ENCODE measurements at places on chromosomes 5 and 9. TPM values are rescaled to one million over a fixed set of nuclear protein-coding genes. Genes with fewer than 3 reads are reported as not detected.

The HTR1A gene
- not detected for total RNA-seq

The GRIA1 gene
- 0.29 TPM for total RNA-seq

The IL33 gene
- total RNA-seq = 25.9 TPM

DNA sequence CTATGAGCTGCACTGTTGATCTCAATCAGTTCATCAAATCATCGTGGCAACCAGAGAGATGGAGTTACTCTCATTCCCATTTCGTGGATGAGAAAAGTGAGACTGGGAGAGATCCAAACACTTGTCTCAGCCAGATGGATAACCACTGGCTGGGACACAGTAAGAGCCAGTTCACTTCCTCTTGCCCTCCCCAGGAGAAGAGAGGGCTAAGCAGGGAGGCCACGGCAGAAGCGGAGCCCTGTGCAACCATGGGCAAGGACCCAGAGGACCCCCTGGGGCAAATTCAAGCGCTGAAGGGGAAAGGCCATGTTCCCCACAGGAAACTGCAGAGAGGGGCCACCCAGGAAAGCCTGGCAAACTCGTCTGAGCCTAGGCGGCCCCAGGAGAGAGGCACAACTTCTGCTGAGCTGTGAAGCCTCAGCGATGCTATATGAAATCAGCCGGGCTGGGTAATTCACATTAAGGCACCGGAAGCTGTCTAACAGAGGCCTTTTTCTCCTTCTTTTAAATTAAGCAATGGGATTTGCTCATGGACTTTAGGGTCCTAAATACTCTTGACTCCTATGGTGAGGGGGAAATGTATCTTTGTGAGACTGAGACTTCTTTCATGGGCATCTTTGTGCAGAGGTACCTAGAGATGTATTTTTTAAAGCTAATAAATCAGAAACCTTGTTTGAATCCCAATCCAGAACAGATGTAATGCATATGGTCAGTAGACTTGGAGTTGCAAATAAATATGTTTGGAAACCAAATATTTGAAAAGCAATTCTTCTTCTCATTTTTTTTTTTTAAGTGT is 137.1 kb upstream of the SMIM23 start:
- DNase-seq = no peak

DNA sequence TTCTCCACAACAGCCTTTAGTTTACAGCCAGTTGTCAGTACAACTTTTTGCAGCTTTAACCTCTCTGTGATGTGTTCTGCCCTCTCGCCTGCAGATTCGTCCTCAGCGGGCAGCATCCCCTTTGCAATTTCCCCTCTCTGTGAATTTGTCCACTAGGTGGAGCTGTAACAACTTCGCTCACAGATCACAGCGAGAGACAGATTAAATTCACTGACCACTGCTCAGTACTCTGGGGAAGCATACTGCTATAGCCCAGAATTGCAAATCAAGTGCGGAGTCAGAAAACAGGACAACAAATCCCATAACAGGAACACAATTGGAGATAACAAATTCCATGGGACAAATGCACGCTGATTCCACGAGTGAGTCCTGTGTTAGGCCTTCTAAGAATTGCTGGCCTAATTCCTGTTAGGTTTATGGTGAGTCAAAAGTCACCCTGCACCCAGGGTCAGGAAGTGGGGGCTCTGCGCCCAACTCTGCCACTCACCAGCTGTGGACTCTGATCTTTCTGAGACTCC is 2124.9 kb downstream of the MAT2B start:
- DNase-seq = peak; percentile 30

The PPP3R2 gene
- not detected for total RNA-seq

DNA sequence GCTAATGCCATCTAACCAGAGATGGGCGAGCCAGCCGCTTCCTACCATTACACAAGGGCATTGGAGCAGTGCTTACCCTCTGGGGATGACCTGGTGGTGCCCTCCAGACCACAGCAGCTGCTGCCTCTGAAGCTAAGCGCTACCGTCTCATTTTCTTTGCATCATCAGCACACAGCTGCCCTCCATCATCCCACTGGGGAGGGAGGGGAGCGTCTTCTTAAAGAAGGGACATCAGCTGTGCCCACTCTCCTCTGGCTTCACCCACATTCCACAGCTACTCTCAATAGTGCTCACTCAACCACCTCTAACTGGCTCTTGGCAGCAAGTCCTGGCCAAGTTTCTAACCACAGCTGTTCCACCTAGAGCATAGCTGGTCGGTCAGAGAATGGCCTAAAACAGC is 503.4 kb downstream of the NFIB start:
- DNase-seq = no peak

GRCh38 chr9:132094314-132094791 is 14.7 kb upstream of the MED27 start:
- DNase-seq = peak; percentile 4

GRCh38 chr9:99936947-99937587 is 30.6 kb downstream of the STX17 start:
- no peak for DNase-seq

DNA sequence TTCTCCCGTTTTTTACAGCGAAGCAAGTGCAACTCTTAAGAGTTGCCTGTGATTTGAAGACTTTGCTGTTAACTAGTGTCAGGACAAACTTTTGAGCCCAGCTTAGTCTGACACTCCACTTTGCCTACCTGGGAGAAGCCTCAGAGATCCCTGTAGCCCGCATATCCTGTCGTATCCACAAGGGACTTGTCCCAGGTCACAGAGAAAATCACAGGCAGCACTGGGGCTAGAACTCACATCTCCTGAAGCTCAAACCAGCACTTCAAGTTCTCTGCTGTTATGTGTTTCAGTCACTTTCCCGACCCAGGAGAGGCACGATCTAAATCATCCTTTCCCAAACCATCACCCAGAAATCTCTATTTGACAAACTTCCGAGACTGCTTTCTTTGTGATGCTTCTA is 584.5 kb downstream of the ACTL7B start:
- peak; percentile 20 for DNase-seq

DNA sequence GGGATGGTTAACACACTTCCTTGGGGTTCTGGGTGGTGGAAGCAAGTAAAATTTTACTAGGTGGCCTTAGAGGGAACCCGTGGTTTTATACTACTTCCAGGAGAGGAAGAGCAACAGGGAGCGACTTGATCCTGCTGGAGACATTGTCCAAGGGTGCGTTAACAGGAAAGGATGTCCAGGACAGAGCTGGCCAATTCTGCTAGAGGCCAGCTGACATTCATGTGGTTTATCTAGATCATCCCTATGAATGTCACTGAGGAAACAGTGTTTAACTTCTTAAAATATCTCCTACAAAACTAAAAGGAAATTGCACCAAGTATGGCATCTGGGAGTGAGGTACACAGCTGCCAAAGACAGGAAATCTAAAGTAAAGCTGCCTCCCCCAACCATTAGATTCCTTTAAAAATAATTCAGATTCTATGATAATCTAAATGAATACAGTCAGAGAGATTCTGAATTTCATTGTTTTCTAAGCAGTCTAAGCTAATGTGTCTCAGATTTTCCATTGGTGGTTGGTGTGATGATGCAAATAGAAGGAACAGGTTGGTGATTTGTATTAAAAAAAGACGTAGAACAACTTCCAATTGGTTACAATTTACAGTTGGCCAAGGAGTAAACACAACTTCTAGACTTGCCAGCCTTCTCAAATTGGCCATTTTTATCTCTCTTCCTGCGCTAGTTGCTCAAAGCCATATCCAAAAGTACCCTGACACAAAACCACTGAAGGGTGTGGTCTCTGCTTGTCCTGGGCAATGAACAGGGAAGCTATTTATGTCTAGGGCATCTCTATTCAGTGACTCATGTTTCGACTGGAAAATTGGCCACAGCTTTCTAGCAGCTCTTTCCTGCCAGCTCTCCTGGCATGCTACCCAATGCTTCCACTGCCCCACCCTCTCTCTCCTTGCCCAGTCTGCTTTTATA is 574.7 kb upstream of the MEF2C start:
- peak; percentile 39 for DNase-seq

- peak; percentile 45 for DNase-seq
These were observed 44.0 kb downstream of the ROR2 start for GRCh38 chr9:91905991-91906469.

The EGFL7 gene
- 42.0 TPM for total RNA-seq

DNA sequence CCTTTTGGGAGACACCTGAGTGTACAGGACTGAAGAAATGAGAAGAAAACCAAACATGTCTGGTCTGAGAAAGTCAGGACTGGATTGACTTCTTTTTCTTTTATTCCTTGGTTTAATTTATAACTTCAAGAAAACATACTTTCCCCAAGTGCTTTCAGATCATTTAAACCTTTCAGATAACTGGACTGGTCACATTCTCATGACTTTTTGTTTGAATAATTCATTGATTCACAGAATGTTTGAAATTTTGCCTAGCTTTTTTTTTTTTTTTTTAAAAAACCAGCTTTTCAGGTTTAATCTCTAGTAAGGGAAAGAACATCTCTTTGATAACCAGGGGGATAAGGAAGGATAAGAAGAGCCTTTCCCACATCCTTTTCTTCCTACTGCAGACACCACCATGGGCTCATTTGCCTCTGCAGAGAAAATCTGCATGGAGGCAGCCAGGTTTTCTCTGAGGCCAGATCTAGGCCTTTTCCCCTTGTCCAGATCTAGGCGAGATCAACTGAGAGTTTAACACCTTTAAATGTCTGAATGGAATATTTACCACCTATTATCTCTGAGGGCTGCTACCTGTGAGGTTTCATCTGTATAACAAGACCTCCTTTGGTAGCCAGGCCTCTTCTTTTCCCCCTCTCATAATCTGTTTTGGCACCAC is 45.0 kb upstream of the SLC28A3 start:
- no peak for DNase-seq

The SH3TC2 gene
- not detected for total RNA-seq

GRCh38 chr5:172662596-172662995 is 21.5 kb downstream of the NEURL1B start:
- no peak for DNase-seq

The CCNO gene
- total RNA-seq = 0.55 TPM

The ACTL7B gene
- total RNA-seq = not detected

DNA sequence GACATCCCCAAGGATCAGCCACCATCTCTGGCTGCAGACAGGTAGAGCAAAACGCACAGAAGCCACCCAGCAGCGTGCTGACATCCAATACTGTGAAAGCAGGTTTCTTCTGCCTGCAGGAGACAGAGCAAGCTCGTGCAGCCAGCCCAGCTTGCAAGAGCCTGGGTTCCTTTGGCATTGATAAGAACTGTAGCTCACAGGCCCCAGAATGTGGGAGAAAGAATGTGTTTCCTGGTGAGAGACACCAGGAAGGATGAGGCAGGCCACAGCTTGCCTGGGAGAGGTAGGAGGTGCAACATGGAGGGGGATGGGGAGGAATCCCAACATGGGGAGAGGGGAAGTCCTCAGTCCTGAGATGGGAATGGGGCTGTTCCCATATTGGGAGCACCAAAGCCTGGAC is 34.0 kb upstream of the ARAP3 start:
- DNase-seq = no peak

GRCh38 chr5:98065261-98065909 is 708.1 kb upstream of the RGMB start:
- no peak for DNase-seq

- peak; percentile 95 for DNase-seq
These were observed 13.9 kb downstream of the NINJ1 start for GRCh38 chr9:93119953-93120845.

DNA sequence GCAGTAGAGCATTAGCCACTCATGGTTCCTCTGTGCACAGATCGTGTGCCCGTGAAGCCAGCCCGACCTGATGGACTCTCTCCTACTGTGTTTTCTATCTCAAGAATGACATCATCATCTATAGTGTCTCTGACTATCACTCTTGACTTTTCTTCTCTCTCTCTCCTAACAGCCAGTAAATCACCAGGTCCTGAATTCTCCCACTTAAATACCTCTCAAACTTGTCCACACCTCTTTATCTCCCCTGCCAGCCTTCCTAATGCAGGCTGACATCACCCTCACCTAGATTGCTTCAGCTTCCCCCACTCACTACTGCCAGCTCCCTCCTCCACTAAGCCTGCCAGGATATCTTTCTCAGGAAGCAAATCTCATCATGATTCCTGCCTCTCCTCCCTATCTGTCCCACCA is 90.6 kb upstream of the MIER3 start:
- no peak for DNase-seq

DNA sequence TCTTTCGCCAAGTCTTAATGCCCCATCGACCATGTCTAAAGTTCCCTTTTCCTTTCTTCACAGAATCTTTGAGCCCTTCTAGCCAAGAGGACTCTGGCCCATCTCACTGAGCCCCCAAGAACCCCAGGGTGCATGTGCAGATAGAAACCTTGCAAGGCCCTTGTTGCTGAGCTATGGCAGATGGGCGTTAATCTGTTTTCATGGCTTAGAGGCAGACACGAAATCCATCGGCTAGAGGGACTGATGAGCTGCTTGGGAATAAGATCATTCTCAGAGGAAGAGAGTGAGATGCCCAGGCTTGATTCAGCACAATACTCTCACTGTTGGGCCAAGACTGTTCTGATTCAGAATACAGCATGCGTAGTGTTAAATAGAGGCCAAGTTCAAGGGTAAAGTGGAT is 262.5 kb upstream of the C9orf72 start:
- DNase-seq = no peak

DNA sequence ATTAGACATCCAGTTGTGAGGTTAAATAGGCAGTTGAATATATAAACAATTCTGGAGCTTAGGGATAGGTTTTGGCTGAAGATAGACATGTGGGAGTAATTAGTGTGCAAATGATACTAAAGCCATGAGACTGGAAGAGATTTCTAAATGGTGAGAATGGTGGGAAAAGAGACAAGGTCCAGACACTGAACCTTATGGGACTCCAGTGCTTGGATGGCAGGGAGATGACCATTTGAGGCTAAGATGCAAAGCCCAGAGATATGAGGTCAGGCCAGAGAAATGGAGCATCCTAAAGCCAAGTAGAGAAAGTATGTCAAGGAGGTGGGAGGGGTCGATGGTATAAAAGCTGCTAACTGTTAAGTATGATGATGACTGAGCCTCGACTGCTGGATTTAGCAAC is 115.6 kb downstream of the SEMA5A start:
- DNase-seq = peak; percentile 14

- DNase-seq = no peak
These were observed 231.8 kb downstream of the DRD1 start for GRCh38 chr5:175211956-175212756.

The TOMM5 gene
- total RNA-seq = 29.3 TPM

The OR1J2 gene
- 6.4 TPM for total RNA-seq

The FOXD4L4 gene
- not detected for total RNA-seq

GRCh38 chr9:100555471-100555870 is 22.4 kb upstream of the CAVIN4 start:
- DNase-seq = no peak

GRCh38 chr9:132160802-132161742 is 786 bp upstream of the NTNG2 start:
- DNase-seq = peak; percentile 34

DNA sequence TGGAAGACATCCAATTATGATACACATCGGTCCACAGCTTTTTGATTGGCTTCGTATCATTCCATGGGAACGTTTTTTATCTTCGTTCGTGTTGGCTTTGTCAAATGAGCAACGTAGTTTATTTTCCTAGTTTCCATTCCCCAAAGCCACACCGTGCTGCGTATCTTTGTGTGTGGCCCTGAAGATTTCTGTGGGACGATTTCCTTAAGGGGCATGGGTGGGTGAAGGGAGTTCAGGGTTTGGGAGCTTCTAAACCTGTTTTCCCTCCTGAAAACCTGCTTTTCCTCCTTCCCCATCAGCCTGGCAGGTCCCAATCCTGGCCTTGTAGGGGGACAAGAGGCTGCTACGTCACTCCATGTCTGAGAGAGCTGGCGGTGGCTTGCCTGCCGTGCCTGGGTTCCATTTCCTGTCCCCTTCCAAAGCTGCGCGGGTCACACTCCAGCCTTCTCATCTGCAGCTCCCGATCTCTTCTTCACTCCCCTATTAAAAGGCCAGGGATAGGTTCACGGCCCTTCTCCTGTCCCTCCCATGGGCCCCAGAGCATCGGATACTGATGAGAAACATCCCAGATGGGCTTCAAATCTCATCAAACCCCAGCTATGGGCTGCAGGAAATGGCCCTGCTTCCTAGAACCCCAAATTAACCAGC is 23.5 kb upstream of the ASS1 start:
- DNase-seq = no peak

The QSOX2 gene
- total RNA-seq = 6.1 TPM
